ENCODE measurements at places on chromosomes 1 and 21.

GRCh38 chr1:17579951-17580939, 40.7 kb downstream of the ARHGEF10L start:
- DNase-seq: peak; percentile 36

- no peak for DNase-seq
Measured at GRCh38 chr1:100422065-100422464, 69.8 kb downstream of the CDC14A start.

- DNase-seq: no peak
Measured at GRCh38 chr1:235527196-235527814, 23.1 kb upstream of the B3GALNT2 start.

DNA sequence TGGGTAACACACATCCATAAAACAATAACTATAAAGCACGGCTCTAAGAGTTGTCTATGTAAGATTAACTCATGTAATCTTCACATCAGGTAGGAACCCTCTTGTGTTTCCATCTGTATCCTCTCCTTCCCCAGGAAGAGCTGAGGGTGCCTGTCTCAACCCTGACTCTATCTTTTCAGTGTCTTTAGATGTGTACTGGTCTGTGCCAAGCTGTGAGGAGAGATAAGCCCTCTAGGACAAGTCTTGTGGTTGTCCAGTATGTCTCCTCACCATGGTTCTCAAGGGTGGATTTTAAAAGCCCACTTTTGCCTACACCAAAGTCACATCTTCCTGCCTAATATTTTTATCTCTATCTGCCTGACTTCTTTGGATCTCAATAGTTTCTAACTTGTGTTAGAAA, 300.1 kb downstream of the KCNT2 start:
- no peak for DNase-seq
